ENCODE measurements at places on chromosomes 7 and 10.
A peak's percentile ranks its signal among the peaks of the same experiment; 100 is the strongest.

DNA sequence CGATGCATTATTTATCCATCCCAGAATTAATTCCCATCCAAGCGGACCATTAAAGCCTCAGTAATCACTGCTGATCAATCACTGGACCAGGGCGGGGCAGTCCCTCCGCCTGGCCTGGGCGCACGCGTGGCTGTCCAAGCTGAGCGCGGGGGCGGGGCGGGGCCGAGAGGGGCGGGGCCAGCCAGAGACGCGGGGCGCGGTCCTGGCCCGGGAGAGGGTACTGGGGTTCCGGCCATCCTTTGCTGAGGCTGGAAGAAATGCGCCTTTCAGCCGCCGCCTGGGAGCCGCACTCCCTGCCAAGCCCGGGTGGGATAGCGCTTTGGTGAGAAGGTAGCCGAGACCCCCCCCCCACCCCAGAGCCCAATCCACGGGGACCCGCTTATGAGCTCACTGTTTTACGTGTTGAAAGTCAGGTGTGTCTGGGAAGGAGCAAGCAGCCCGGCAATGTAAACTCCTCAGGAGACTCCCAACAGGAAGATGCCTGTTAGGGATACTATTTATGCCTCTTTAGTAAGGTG, at the start of gene ARHGAP22:
ARHGAP22 (minus strand) TSS at position 83 of the 518 bp plus-strand sequence. CDS start 277 bp downstream, outside the sequence.
- DNase-seq = no peak

GRCh38 chr7:20577441-20578071, 37.9 kb upstream of the ABCB5 start:
- no peak for DNase-seq

- DNase-seq = no peak
Measured at GRCh38 chr10:27344568-27345454, 104.2 kb upstream of the ACBD5 start.

DNA sequence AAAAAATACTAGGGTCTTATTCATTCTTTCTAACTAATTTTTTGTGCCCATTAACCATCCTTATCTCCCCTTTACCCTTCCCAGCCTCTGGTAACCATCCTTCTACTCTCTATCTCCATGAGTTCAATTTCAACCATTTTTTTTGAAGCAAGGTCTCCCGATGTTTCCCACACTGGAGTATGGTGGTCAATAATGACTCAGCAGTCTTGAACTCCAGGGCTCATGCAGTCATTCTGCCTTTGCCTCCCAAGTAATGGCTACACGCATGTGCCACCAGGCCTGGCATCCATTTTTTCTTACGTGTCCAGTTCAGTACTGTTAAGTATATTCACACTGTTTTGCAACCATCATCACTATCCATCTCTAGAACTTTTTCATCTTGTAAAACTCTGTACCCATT, 60.4 kb downstream of the CYTH3 start:
- DNase-seq = no peak

- DNase-seq = no peak
Measured at GRCh38 chr7:47743965-47744591, 162.2 kb upstream of the TNS3 start.

- DNase-seq = no peak
Measured at GRCh38 chr10:6465437-6465836, 114.6 kb downstream of the PRKCQ start.

DNA sequence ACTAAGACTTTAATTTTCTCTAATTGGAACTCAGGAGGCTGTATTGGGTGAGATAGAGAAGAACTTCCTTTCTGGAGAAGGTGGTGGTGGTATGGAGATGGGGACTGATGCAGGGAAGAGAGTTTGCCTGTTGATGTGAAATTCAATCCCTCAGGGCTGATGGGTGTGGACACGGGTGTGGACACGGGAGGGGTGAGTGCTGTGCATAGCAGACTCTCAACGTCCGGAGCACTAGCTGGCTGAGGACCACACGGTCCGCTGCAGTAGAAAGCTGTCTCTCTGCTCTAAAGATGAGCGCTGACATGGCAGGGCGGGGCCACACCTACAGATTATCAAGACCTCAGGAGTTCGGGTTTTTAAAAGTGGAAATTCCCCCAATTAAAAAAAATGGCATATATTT, 148.5 kb upstream of the PITRM1 start:
- no peak for DNase-seq

DNA sequence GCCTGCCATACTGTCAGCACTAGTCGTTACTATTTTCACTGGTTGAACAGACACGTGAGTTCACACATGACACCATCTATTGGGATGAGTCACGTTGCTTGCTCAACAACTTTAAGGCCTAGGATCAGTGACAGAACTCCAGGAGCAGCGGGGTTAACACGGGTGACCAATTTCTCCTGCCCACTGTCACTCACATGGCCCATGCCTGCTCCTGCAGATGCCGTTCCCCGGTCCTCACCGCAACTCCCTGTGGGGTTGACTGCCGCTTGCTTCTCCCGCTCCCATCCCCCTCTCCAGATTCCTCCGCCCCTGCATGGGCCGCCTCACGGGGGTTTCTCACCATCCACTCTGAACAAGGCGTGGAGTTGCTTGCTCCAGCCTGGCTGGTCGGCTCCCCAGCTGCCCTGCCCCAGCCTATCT, 128.2 kb downstream of the TAX1BP1 start:
- no peak for DNase-seq

- no peak for DNase-seq
Measured at GRCh38 chr7:32169228-32169627, 99.0 kb upstream of the PDE1C start.

GRCh38 chr10:69232736-69233480, 12.8 kb downstream of the HKDC1 start:
- no peak for DNase-seq

DNA sequence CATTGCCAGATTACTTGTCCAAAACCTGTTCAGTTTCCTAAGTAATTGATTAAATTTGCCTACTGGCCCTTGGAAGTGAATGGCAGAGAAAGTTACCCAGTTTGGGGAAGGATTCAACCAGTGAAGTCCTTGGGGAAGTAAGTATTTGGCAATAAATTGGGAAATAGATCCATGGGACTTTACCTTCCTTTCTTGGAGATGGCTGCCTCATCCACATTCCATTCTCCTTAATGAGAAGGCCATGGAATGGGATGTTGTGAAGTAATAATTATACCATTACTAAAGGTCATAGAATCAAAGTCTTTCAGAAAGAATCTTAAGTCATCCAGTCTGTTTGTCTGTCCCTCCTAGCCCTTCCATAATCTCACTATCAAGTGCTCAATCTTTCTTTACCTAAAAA, 4.5 kb upstream of the COPG2 start:
- DNase-seq = no peak

DNA sequence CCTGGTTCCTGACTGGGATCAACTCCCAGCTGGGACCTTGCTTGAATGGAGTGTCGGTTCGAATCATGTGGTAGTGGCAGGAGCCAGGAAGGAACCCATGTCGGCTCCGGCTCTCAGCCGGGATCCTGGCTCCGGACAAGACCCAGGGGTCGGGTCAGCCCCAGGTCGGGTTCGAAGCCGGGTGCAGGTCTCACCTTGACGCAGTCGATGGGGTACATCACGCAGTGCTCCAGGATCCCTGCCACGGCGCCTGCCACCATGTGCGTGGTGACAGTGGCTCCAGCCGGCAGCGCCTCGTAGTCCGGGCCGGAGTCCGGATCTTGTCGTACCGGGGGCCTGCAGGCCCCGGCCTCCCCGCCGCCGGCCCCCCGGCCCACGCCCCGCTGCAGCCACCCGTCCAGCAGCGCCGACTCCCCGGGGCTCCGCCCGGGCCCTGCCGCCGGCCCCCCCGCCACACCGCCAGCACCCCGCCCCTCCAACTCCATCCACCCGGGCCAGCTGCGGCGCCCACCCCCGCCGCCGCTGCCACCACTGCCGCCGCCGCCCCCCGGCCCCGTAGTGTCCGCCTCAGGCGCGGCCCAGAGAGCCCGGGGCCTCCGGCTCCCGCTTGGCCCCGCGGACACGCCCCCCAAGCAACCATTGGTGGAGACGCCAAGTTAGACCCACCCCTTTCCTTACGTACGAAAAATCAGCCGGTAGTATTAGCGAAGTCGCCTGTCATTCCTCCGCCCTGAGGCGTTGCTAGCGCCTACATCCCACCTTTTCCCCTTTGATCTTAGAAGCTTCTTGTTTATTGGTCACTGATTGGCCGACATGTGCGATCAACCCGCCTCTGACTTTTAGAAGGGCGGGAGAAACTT, at the start of gene SLC25A28:
SLC25A28 (minus strand) TSS at position 589 of the 860 bp plus-strand sequence; CDS start at position 485, 104 bp downstream.
- peak; percentile 94 for DNase-seq

DNA sequence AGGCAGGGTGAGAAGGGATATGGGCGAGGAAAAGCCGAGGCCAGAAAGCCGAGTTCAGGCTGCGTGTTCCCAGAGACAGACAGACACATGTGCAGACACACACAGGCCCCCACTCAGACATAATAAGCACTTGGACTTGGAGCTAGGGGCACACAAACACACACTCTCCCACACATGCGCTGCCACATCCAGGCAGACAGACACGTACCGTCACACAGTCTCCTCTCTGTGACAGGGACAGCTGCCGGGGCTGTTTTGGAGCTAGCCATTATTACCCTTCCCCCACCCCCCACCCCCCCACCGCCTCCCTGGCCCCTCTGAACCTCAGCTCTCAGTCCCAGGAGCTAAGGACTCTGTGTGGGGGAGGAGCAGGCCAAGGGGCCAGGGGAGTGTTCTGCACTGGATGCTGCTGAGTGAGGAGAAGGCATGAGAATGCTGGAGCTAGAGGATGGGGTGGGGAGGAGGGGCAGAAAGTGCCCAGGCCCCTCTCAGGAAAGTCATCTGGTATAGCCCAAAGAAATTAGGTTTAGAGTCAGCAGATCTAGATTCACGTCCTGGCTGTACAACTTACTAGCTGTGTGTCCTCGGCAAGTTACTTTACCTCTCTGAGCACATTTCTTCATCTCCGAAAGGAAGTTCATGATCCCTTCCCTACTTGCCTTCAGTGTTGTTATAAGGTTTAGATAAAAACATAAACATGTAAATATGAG, 6.3 kb downstream of the PITX3 start:
- DNase-seq = no peak

DNA sequence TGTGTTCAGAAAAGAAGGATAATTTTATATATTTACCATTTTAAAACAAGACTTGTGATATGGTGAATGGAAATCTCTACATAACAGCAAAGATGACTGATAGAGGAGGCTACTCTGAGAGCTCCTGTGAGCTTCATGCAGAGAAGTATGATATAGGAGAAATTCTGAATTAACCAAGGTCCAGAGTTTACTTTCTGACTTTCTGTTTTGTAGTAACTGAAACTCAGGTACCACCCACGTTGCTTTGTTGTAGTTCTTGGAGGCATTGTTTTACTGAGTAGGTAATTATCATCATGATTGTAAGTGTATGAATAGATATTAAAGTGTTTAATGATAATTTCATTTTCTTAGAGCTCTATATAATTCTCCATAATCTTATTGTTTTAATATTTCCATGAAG, 18.0 kb upstream of the SFR1 start:
- no peak for DNase-seq

DNA sequence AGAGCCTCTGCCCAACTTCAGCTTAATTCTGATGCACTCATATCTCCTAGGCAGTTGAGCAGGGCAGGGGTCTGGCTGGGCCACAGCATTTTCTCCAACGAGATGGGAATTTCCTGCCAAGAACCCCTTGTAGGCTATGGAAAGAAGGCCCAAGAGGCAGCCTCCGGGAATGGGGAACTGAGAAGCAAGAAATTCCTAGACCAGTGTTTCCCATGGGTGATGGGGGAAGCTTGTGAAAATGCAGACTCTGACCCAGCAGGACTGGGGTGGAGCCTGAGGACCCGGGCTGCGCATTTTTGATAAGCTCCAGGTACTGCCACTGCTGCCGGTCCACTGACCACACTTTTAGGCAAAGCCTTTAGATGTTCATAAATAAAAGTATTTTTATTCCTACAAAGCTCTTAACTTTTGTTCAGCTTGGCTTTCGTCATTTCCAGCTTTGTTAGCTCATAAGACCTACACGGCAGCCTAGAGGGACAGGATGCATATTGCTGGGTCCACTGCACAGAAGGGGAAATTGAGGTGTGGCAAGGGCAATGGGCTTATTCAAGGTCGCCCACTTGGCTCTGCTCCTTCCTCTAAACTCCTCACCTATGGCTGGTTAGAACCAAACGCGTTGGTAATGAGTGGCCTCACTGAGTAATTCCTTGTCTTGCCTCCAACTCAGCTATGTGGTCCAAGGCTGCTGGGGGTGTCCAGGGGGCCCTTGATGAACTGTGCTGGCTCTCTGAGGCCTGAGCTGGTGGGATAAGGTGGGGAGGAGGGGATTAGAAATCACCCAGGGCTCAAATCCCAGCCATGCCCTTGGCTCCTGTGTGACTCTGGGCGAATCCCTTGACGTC, 29.5 kb downstream of the ZCCHC24 start:
- no peak for DNase-seq

- DNase-seq = no peak
Measured at GRCh38 chr10:125093974-125094705, 66.2 kb downstream of the CTBP2 start.

- no peak for DNase-seq
Measured at GRCh38 chr10:114998993-114999392, 61.0 kb downstream of the TRUB1 start.

GRCh38 chr10:80555415-80555814, 17.7 kb downstream of the SH2D4B start:
- DNase-seq = no peak

DNA sequence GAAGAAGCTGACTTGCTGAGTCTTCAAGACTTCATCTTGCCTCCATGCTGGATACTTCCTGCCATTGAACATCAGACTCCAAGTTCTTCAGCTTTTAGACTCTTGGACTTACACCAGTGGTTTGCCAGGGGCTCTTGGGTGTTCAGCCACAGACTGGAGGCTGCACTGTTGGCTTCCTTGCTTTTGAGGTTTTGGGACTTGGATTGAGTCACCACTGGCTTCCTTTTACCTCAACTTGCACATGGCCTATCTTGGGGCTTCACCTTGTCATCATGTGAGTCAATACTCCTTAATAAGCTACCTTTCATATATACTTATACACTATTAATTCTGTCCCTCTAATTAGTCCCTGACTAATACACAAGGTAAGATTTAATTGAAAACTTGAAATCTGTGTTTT, 361.7 kb upstream of the SEMA3C start:
- DNase-seq = no peak

GRCh38 chr7:101911800-101912715, 94.6 kb downstream of the CUX1 start:
- no peak for DNase-seq

DNA sequence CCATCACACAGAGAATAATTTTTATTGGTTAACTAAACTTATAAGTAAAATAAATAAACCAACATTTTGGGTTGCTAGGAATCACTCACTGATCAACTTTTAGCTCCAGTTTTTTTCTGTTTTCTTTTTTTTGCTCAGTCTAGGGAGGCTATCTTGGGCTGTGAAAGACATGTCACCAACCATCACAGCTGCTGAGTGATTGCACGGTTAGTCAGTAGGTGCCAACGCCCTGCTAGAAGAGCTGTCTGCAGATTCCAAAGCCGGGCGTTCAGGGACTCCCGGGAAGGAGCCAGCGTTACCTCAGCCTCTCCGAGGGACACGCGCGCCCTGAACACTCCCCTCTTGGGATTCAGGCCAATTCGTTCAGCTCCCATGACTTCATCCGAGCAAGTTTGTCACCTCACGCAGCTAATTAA, 604 bp upstream of the STAM start:
- DNase-seq = no peak

DNA sequence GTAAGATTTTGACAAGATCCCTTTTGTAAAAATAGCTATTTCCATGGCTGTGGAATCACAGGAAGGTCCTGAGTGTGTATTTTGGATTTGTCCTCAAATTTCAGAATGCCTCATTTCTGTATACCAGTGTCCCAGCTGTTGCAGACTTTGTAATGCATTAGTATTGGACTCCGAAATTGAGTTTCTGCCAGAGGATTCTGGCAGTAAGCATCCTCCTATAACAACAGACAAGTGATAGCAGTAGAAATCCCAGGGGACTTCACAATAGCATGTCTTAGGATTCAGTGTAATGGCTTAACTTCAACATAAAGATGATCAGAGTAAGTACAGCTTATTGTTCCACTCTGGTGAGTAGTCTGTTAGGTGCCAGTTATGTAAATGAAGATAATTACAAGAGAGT, 104.6 kb downstream of the FOXP2 start:
- DNase-seq = no peak

Data from SK-N-MC (cell line).